ENCODE measurements at places on chromosomes 13 and 19.

DNA sequence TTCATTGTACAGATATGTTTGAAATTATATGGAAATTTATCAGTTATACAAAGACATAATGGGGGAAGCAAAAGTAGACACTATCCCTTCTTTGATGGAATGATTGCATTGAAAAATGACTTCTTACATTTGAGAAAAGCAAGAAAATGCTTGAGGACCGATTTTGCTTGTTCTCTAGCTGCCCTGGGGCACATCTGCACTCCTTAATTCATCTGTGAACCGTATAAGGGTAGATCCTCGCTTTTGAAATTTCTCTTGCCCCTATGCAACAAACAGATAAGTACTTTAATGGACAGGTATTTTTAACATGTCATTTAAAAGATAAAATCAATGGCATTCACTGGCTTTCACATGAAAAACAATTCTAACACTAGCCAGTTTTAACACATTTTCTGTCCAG lies 13.5 kb upstream of the MLNR start:
- no peak for DNase-seq

DNA sequence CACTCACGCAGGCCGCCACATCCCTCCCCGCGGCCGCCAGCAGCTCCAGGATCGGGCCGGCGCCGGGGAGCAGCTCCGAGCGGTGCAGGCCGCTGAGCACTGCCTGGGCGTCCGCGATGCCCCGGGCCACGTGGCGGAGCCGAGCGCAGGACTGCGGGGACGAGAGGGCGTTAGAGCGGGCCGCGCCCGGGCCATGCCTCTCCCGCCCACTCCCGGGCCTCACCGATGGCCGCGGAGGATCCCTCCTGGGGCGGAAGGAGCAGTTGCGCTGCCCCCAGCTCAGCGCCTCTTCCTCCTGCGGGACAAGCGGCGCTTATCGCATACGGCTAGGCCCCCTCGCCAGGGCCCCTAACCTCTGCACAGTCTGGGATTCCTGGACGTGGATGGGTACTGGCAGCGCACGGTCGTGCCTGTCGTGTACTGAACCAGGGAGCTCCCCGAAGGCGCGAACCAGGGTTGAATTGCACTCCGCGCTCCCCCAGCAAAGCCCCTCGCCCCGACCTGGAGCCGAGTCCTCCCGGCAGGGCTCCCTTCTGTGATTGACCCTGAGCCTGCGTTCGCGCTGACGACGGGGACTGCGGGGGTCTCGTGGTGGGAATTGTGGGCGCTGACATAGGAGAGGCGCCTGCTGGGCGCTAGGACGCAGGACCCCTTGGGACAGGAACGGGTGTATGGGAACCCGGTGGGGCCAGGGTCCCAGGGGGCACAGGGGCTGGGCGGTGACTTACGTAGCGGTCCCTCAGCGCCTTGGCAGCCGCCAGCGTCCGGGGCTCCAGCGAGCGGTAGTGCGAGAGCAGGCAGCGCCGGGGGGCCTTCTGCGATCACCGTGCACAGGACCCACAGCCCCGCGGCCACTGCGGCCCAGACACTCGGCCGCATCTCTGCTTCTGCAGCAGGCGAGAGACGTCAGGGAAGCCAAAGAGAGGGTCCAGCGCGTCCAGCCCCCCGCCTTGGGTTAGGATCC lies 673 bp downstream of the IFNL4 start:
- DNase-seq: no peak

- DNase-seq: no peak
These were observed 7.5 kb upstream of the OR10H5 start for GRCh38 chr19:15779756-15780476.

DNA sequence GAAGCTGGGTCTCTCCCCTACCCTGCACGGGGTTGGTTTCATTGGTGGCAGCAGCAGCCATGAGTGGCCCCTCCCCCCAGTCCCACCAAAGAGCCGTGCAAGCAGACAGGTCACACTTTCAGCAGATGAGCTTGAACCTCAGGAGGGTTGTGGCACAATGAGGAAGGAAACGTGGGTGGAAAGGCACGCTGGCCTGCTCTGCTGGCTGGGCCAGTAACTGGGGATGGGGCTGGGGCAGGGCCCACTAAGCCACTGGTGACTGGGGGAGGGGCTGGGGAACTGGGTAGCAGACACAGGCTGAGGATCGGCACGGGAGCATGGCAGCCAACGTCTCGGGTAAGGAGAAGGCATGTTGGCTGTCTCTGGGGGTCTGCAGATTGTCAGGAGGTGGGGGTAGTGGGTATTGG lies at the start of gene P2RY11:
Gene P2RY11 (plus strand): TSS at position 289 of the 407 bp plus-strand sequence. CDS start 29 bp downstream, at position 318.
- DNase-seq: no peak

GRCh38 chr13:101301053-101301452 lies 115.3 kb downstream of the NALCN start:
- no peak for DNase-seq
